ENCODE measurements at places on chromosomes 2 and 18.
A peak's percentile ranks its signal among the peaks of the same experiment; 100 is the strongest.

- DNase-seq: peak; percentile 72
These were observed 323.4 kb upstream of the SLC14A2 start for GRCh38 chr18:45291621-45292615.

GRCh38 chr2:30412047-30412683 is 34.9 kb upstream of the LCLAT1 start:
- no peak for DNase-seq

GRCh38 chr2:203973000-203973399 is 36.4 kb downstream of the ICOS start:
- DNase-seq: no peak

- no peak for DNase-seq
These were observed 166.6 kb upstream of the SETBP1 start for GRCh38 chr18:44514106-44514505.

- no peak for DNase-seq
These were observed 364.8 kb downstream of the SOCS6 start for GRCh38 chr18:70653671-70654070.

DNA sequence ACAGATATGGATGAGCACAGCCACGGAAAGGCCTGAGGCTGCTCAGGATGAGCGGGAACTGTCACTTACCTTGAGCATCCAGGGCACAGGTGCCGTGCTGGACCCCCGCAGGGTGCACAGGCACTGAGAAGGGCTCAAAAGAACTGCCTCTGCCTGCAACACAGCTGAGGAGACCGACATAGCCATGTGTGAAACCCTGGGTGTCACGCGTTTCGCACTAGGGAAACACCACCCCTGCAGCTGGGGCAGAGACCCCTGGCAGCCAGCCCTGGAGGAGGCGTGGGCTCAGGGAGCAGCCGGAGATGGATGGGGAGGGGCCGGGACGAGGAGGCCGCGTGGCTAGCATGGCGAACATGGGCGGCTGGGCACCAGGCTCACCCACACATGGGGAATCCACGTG is 228.9 kb downstream of the EIPR1 start:
- DNase-seq: no peak

DNA sequence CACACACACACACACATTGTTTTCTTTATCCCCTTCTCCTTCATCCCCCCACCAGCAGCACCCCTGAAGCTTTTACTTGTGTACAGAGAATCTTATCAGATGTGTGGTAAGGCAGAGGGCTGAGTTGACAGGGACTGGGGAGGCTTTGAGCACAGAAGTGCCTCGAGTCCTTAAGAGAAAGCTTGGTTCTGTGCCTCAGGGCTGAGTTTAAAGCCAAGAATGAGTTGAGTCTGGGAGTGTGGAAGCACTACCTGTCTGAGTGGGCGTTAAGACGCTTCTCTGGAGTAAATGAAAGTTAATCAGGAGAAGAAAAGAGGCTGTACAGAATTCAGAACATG is 2.7 kb downstream of the ID2 start:
- DNase-seq: no peak

GRCh38 chr18:394987-395362 is 105.5 kb downstream of the COLEC12 start:
- DNase-seq: peak; percentile 13

GRCh38 chr2:212344131-212344530 is 194.5 kb downstream of the ERBB4 start:
- no peak for DNase-seq

- no peak for DNase-seq
These were observed 9.2 kb upstream of the REG3G start for GRCh38 chr2:79016342-79016741.

GRCh38 chr18:11245879-11246278 is 96.5 kb upstream of the PIEZO2 start:
- DNase-seq: no peak

- DNase-seq: no peak
These were observed 94.8 kb upstream of the ZNF516 start for GRCh38 chr18:76589866-76590265.

DNA sequence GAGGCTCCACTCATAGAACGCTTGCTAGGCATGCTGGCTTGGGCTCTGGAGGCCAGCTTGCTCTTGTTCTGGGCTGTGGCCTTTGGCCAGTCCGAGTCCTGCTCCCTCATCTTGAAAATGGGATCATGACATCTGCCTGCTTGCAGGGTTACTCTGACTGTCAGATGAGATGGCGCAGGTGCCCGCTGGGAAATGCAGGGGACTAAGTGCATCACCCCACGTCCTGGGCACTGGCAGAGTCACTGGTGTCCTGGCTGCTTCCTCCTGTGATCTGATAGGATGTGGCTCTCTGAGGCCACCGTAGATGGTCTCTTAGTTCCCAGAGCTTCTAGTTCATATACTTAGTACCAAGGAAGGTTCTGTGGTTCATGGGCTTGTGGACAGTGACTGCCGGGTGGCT is 18.5 kb downstream of the LDLRAD4 start:
- no peak for DNase-seq

DNA sequence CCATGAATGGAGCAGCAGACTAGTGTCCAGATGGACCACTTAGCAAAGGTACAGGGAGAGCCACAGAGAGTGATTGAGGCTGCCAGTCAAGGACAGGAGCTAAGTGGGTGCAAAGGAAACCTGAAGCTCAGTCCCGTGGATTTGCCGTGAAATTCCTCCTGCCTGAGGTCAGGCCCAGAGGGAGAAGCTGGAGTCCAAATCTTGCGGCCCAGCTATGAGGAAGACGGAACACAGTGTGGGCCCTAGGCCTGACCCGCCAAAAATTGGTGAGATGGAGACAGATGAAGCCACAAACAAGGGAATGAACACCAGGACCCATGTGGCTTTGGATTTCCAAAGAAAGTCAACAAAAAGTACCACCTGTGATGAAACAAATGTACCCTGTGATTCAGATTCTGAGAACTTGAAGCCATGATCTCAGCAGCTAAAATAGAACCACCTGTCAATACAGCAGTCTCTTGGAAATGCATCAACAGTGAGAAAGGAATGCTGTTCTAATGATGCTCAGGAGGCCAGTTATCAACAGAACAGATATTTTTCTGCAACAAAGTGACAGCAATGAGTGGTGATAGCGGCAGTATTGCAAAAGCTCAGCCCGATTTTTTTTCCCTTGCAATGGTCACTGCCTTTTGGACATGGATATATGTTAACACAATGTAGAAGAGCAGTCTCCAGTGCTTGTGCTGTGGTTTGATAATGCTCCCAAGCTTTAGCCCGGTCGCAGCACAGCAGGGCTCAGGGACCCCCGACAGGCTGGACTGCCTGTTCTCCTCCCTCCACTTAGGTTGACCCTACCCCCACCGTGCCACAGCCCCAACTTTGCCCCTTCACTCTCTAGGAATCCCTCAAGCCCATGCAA is 10.7 kb downstream of the COL6A3 start:
- DNase-seq: no peak

DNA sequence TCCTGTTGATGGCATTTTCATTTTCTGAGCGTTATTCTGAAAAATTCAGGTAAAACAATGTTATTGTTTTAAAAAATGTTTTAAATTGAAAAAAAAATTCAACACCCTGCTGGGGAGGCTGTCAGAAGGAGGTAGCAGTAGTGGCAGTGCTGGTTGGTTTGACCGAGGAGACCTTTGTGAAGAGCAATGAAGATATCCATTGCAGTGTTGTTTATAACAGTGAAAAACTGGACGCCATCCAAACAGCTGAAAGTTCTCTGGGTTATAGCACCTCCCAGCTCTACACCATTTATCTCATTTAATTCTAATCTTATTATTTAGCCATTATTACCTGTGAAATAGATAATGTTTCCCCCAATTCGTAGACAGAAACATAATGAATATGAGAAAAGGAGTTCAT is 12.6 kb upstream of the ITM2C start:
- DNase-seq: no peak

DNA sequence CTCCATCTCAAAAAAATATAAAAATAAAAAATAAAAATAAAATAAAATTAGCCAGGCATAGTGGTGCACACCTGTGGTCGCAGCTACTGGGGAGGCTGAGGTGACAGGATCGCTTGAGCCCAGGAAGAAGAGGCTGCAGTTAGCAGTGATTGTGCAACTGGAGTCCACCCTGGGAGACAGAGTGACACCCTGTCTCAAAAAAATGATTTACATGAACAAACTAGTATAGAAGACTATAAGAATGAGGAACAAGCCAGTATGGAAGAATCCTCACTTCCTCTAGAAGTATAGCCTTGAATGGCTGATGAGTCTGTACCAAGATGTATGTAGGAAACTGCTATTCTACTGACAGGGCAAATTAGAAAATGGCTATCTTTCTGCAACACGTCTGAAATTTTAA is 10.9 kb downstream of the YES1 start:
- DNase-seq: no peak

DNA sequence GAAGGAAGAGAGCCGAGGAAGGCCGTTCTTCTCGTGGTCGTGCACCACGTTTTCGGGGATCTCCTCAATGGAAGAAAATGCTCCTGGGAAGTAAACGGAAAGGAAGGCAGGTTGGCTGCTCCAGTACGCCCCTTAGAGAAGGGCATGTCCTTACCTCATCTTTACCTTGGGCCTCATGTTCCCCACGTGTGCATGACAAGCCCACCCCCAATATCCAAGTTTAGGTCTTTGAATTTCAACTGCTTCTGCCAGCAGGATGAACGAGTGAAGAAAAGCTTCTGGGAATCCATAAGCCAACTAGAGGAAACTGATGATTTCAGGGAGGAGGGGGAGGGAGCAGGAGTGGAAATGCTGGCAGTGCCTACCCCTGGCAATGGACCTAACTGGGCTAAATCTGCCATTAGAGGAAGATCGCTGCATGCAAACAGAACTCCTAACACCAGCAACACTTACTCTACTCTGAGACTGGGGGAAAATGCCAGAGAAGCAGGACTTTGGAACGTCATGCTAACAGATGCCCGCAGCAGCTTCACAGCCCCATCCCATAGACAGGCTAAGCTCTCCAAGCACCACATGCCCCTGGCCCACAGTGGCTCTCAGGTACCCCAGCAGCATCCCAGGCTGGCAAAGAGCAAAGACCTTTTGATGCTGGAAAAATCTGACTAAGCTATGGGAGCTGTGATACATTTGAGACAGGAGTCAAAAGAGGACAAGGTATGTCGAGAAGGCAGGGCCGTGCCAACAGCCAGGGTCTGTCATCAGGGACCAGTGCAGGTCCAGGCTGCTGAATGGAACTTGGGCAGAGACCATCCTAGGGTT is 21.7 kb downstream of the CHST10 start:
- DNase-seq: no peak

- no peak for DNase-seq
These were observed 10.2 kb downstream of the INSIG2 start for GRCh38 chr2:118098307-118099030.

- no peak for DNase-seq
These were observed 8.4 kb upstream of the NPPC start for GRCh38 chr2:231934441-231935206.

- DNase-seq: no peak
These were observed 369.7 kb downstream of the RAD51AP2 start for GRCh38 chr2:17148407-17149145.

DNA sequence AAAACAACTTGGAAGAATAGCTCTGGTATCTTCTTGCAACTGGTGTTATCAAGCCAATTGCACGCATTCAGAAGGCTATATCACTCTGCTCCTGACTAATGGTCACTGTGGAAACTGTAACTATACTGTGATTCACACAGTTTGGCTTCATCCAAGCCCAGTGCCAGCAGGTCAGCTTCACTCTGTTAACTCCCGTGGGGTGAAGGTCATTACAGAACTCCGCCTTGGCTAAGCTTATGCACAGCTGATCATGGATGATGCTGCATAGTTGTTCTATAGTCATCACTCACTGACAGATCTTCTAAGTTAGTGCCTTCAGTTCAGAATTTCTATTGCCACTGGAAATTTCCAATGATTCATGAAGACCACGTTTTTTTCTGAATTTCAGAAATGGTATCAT is 497.2 kb upstream of the NETO1 start:
- DNase-seq: no peak

- no peak for DNase-seq
These were observed 97.4 kb downstream of the STK39 start for GRCh38 chr2:168149986-168150385.

- DNase-seq: no peak
These were observed at the start of gene SLC16A14 for GRCh38 chr2:230068651-230069055. Gene SLC16A14 (minus strand): TSS chr2:230068924. CDS start chr2:230059352, 9,572 bp downstream.

GRCh38 chr2:180004731-180005130 is 2.4 kb downstream of the CWC22 start:
- DNase-seq: no peak

- DNase-seq: peak; percentile 23
These were observed 620 bp upstream of the GALNT1 start for GRCh38 chr18:35580701-35581539.

- no peak for DNase-seq
These were observed 30.1 kb downstream of the SLC8A1 start for GRCh38 chr2:40421631-40422297.

- no peak for DNase-seq
These were observed 30.7 kb downstream of the ZNF532 start for GRCh38 chr18:58895385-58895784.

DNA sequence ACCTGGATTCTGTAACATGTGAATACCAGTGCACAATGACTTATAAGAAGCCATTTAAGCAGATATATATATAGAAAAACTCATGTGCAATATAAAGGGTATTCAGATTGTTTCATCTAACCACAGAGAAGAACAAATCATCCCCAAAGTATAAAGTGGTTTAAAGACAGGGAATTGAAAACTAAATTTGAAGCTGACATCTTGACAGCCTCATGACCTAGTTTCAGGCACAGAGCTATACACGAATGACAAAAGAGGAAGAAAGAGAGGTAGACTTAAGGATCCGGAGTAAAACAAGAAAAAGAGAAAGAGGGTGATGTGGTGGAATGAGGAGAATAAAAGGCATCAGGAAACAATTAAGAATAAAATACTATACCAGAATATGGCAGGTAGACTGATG is 194.5 kb downstream of the EPHA4 start:
- DNase-seq: no peak

- DNase-seq: no peak
These were observed 49.0 kb downstream of the FBLN7 start for GRCh38 chr2:112187046-112187715.

DNA sequence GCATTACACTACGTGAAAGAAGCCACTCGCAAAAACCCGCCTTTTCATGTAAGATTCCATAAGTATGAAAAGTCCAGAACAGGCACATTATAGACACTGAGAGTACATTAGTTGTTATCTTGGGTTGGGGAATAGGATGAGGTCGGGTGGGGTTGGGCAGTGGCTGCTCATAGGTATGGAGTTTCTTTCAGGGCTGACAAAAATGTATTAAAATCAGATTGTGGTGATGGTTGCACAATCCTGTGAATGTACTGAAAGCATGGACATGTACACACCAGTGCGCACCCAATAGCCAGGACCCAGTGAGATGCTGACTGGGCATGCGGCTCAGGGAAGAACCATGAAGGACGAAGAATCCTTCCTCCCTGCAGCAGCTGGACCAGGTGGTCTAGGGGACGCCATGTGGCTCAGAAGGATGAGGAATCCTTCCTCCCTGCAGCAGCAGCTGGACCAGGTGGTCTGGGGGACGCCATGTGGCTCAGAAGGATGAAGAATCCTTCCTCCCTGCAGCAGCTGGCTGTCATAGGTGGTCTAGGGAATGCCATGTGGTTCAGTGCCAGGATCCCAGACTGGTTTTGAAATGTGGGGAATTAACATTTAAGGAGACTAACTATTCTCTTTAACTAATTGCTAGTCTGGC is 50.1 kb downstream of the MBP start:
- no peak for DNase-seq
